ENCODE measurements at places on chromosomes 12 and 14.

DNA sequence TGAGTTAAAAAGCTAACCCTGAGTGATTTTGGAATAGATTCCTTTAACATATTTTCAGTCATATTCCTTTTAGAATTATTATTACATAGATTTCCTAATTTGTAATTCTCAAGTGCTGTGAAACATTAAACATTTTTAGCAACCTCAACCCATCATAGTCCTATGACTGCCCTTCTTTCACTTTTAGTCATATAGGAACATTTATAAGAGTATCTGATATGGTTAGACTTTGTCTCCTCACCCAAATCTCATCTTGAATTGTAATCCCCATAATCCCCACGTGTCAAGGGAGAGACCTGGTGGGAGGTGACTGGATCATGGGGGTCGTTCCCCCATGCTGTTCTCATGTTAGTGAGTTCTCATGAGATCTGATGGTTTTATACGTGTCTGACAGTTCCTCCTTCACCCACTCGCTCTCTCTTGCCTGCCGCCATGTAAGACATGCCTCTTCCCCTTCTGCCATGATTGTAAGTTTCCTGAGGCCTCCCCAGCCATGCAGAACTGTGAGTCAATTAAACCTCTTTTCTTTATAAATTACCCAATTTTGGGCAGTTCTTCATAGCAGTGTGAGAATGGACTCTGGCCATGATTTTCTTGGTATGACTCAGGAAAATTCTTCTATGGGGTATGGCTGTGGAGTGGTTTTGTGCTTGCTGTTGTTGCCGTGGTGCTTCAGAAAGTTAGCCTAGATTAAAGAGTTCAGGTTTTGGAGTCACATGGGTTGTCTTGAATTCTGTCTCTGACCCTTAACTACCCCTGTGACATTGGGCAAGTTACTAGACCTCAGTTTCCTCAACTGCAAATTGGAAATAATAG, 83.9 kb downstream of the FUT8 start:
- DNase-seq = no peak

GRCh38 chr12:1720494-1720893, 29.6 kb downstream of the ADIPOR2 start:
- DNase-seq = no peak

- DNase-seq = no peak
Observed at GRCh38 chr12:124842800-124843510, 20.7 kb downstream of the SCARB1 start.

DNA sequence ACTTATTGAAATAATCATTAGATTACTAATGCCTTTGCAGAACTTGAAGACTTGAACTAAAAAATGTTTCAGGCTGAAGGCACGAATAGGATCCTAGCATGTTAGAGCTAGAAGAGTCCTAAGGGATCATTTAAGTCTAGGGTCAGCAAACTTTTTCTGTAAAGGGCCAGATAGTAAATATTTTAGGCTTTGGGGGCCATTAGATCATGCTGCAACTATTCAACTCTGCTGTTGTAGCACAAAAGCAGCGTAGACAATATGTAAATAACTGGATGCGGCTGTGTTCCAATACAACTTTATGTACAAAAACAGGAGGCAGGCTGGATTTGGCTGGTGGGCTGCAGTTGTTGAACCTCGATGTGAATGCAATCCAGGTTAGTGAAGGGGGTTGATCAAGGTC, 221.7 kb downstream of the ATP23 start:
- no peak for DNase-seq

GRCh38 chr14:76498463-76498935, 122.6 kb downstream of the ESRRB start:
- DNase-seq = no peak

DNA sequence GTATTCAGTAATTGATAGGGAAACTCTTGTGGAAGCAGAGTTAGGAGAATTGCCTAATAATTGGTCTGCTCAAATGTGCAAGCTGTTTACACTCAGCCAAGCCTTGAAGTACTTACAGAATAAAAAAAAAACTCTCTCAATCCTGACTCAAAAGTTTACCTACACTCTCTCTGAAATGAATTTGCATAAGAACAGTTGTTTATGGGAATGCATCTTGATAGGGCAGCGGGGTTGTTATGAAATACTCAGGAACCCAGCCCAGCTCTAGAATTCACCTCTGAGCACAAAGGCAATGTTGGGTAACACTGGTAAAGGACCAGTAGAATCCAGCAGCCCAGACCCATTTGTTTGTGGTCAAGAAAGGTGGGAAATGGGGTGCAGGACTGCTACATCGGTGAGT, 267.0 kb downstream of the CPNE8 start:
- DNase-seq = no peak

DNA sequence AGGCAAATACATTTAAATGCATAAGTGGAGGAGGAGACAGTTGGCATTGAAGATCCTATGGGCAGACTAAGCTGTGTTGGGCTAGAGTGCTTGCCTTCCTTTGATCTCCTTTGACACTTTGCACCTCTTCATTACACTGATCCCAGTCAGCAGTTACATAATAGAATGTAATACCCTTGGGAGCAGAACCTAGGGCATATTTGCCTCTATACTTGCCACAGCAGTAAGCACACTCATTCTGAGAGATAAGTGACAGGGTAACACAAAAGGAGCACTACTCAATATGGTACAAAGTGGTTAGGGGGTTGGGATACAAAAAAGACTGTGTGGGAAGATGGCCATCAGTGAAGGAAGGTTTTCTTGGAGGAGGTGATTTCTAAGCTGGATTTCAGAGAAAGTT, 9.0 kb downstream of the MARS1 start:
- no peak for DNase-seq

GRCh38 chr12:1662761-1663439, 28.0 kb upstream of the ADIPOR2 start:
- DNase-seq = no peak

- no peak for DNase-seq
Observed at GRCh38 chr12:64669270-64669842, 59.1 kb downstream of the RASSF3 start.

DNA sequence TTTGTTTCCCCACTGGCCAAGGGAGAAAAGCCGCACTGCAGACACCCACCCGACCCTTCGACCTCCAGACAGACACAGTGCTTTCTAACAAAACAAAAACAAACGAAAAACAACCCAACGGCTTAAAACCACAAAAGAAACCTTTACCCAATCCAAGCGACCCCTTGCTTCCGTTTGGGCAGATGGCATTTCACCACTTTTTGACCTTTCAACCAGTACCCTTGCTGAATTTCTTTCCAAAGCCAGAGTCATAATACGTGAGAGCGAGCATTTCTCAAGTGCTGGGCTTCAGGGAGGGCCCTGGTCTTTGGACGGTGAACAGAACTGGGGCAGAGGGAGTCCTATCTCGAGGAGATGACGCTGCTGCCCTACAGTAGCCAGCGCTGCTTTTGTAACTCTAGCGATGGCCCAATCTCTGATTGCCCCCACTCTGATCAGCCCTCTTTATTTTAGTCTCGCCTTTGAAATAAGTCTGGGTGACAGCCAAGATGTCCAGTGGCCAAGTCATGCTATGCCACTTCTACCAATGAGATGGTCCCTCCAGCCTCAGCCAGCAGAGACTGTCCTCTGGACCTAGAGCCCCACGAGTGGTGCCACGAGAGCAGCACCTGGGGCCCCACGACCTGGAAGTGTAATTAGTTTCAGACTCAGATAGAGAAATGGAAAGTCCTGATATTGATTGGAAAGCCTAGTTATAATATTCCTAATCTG, 21.9 kb upstream of the ADIPOR2 start:
- DNase-seq = no peak

DNA sequence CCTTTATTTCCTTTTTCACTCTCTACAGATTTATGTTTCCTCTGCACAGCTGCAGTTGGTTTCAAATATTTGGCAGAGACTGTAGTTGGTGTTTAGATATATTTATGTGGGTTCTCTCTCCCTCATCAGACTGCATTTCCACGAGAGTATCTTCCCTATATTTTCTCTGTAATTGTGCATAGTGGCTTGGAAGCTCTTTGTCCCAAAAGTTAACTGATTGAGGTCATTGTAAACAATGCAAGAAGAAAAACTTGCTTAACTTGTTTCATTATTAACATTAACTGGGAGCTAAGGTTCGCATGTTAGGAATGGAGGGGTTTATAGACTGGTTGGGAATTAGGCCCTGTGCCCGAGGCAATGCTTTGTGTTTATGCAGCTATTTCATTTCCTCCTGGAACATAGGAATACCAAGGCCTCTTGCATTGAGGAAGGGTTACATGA, 216.9 kb upstream of the HMGA2 start:
- DNase-seq = no peak

GRCh38 chr12:101582937-101583336, 11.8 kb upstream of the MYBPC1 start:
- DNase-seq = no peak

- DNase-seq = no peak
Observed at GRCh38 chr12:116508145-116509121, 50.7 kb upstream of the MAP1LC3B2 start.

DNA sequence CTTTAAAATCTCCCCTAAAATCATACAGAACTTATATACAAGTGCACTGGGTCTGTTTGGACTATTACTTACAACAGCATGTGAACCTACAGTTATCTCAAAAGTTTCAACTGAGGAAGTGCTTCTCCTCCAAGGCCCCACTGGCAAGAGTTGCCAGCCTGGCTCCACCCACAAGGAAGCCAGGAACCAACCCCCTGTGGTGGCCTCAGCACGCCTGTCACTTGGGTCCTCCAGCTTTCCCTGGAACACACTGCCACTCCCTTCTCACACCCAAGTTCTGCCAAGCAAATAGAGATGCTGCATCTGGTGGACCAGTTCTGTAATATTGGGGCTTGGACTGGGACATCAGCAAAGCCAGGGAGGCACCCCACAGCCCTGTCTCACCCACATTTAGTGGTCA, 115.4 kb downstream of the GCH1 start:
- DNase-seq = no peak

DNA sequence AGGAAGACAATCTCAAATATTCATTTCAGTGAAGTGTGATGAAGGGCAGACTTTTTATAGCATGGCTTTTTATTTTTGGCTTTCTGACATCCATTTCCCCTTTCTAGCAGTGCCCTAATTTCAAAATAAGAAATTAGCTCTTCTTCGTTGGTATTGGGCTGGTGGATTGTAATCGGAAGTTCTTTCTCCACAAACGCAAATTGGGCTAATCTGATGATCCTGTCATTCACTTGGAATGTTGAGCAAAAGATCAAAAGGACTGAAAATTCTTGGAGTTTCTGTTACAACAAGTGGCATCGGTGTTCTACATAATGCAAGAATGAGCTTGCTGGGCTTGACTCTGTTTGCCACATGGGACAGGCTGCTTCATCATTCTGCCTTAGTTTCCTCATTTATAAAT, 1182.8 kb downstream of the FLRT2 start:
- DNase-seq = peak; percentile 2

DNA sequence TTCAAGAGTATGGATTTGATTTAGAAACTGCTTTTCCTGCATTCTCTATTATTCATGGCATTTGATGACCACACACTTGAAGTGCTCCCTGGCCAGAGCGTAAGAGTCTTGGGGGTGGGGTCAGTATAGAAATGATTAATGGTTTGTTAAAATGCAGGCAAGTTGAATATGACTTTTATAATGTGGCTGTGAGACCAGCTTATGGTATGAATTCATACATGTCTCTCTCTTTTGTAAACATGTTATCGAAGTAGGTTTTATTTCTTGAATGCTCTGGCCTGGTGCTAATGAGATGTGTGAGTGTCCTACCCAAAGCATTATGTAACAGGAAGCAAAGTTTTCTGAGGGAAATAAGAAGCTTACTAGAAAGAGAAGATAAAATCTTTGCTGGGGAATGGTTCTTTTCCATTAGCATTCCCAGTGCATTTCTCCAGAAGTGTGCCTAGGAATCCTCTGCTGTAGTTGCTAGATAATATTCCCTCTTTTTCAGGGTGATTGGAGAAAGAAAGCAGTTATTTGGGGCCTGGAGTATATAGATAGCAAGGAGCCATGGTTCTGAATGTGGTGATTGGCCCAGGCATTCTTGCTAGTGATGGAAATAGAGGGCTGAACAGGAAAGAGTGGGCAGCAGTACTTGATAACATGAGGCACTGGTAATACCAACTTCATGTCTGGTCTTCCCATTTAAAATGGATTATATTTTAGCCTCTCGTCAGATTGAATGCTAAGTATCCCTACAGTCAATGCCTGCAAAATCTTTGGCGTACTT, 289.7 kb downstream of the RAD51B start:
- no peak for DNase-seq

- DNase-seq = no peak
Observed at GRCh38 chr12:63931703-63932102, 87.2 kb downstream of the SRGAP1 start.

DNA sequence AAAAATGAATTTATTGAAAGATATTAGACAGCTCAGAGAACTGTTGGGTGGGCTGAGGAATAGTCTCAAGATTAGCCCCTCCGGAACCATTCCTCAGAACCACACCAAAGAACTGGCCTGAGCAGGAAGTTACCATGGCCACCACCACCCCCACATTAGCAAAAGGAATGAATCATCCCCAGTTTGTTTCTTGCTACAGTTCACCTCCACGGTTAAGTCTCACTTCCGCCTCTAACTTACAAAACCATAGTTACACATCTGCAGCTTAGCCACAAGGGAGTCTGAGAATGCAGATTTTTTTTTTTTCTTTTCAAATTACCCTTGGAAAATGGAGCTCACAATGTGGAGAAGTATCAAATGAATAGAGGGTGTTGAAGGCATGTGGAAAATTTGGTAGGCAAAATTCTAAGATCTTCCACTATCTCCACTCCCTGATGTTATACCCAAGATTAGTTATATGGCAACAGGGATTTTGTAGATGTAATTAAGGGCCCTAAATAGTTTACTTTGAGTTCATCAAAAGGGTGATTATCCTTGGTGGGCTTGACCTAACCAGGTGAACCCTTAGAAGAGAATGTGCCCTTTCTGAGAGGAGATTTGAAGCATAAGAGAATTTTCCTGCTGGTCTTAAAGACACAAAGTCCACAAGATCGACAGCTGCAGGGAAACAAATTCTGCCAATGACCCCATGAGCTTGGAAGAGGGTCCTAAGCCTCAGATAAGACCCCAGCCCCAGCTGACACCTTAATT, 129.8 kb upstream of the KRR1 start:
- peak; percentile 62 for DNase-seq

DNA sequence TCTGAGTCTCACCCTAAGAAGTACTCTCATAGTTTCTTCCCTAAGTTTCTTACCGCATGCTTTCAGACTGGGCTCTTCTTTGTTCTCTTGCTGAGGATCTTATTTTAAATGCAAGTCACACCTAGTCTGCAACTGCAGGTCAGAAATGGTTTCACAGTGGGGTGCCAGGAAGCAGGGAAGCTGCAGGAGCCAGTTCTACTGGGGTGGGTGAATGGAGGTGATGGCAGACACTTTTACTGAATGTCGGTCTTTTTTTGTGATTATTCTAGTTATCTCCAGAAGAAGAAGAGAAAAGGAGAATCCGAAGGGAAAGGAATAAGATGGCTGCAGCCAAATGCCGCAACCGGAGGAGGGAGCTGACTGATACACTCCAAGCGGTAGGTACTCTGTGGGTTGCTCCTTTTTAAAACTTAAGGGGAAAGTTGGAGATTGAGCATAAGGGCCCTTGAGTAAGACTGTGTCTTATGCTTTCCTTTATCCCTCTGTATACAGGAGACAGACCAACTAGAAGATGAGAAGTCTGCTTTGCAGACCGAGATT, 1.7 kb downstream of the FOS start:
- DNase-seq = no peak

All from COLO829 (cell line).